H1 (cell line): ENCODE measurements at places on chromosomes 2 and 18. TPM values are rescaled to one million over a fixed set of nuclear protein-coding genes. Genes with fewer than 3 reads are reported as not detected.

DNA sequence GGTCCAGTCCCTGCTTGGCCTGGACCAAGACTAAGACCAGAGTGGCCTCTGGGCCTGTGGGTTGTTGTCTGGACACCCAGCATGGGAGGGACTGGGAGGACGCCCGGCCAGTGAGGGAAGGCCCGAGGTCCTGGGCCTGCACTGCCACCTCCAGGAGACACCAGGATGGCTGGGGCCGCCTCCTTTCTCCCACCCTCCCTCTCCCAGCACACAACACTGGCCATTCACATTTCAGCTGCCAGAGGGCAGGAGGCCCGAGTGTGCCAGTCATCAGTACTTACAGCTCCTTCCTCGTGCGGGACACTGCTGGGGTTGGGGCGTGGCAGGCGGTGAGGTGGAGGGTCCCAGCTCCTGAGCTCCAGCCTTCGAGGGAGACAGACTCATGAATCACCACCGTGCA, 133.5 kb downstream of the ASB1 start:
- no peak for DNase-seq

DNA sequence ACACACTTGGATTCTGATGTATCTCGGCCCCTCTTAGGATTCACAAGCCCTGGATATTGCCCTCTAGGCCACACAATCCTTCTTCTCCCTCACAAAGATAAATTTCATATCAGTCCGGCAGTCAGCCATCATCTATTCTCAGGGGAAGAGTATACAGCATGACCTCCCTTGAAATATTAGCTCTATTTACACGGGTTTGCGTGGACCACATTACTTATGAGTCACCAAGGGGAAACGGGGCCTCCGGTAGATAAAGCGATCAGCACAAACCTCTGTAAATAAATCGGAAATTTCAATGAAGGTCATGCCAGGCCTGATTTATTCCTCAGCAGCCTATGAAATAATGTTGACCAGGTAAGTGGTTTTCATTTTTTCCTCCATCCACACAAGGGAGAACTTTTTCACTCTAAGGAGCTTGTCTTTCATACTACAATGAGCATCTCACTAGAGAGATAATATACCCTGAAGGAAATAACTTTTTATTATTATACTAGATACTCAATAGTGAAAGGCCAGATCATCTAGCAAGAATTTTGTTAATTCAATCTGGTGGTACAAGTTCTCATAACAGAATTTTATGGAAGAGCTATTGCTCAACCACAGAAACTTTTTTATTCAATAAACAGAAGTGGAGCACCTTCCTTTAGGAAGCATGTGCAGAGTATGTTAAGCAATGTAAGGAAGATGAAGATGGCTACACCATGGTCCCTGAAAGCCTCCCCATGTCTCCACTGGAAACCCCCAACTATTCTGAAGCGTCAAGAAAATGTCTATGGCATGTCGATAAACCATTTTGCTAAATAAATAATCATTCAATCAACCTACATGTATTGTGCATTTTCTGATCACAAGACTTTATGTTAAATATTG, 125.2 kb upstream of the PIK3C3 start:
- DNase-seq, result no peak

- DNase-seq, result no peak
These were observed 257.3 kb downstream of the ATAD2B start for GRCh38 chr2:23669413-23670244.

GRCh38 chr2:239978411-239978810, 46.7 kb downstream of the NDUFA10 start:
- no peak for DNase-seq

GRCh38 chr2:208097801-208098200, 26.5 kb downstream of the CRYGD start:
- DNase-seq, result no peak

GRCh38 chr2:68169308-68169707, 11.6 kb downstream of the PNO1 start:
- DNase-seq, result no peak

GRCh38 chr2:44429034-44429433, 67.3 kb downstream of the CAMKMT start:
- DNase-seq, result no peak

- no peak for DNase-seq
These were observed 427.7 kb downstream of the METTL4 start for GRCh38 chr18:2143636-2144035.

GRCh38 chr2:129242269-129242668, 737.2 kb upstream of the RAB6C start:
- no peak for DNase-seq

GRCh38 chr2:54549917-54550518, 93.9 kb downstream of the SPTBN1 start:
- no peak for DNase-seq

DNA sequence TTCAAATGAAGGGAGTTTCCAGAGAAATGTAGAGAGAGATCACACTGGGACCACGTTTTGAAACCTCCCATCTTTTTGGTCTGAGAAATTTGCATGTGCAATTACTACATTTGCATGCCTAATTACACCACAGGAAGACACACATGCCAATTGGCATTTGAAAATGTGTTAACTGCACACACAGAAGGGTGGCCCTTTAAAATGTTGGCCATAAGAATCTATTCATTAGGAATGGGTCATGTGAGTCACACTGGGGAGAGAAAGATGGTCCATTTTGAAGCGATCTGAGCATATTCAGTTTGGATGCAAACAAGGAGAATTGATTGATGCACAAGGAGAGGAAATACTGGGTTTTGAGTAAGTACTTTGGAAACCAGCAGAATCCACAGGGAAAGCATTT, 1407.1 kb upstream of the ACVR2A start:
- DNase-seq, result no peak

- no peak for DNase-seq
These were observed 983.0 kb upstream of the SLC39A10 start for GRCh38 chr2:194674043-194674442.

DNA sequence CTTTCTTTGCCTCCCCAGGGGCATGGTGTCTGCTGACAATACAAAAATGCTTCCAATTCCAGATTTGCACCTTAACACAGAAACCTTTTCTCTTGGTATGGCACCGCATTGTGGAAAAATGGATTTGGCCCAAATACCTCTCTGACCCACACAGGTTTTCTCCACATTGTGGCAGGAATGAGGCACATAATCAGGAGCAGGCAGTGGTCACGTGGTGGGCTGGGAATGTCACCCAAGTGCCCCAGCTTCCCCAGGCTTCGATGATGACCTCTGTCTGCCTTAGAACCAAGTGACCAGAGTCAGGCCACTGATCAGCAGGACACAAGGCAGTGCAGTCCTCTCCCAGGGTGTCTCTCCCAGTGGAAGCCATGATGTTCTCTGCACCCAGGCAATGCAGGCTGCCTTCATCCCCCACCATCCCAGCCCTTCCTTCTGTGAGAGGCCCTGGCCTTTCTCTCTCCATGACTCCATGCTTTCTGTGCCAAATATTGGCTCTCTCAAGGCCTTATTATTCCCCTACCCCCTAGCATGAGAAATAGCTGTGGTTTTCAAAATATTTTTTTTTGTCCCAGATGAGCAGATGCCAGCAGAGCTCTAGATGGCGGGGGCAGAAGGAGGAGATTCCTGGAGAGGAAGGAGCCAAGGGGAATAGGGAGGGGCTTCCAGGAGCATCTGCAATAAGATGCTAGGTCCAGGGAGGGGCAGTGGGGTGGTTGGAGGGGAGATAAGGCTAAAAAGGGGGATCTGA, 198.9 kb downstream of the ACKR3 start:
- no peak for DNase-seq

DNA sequence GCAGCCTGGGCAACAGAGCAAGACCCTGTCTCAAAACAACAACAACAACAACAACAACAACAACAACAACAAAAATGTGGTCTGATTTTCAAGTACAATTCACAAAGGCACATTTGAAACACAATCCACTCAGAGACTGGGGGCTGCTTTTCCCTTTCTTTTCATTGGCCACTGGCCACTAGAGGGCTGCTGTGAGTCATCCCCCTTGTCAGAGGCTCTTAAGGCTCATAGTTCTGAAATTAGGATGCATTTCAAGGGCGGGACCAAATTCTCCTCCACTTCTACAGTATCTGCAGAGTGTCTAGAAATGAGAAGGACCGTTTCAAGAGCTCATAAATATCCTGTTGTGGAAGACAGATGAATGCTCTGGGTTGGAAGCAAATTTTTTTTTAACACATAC, 285.4 kb downstream of the NRXN1 start:
- no peak for DNase-seq

DNA sequence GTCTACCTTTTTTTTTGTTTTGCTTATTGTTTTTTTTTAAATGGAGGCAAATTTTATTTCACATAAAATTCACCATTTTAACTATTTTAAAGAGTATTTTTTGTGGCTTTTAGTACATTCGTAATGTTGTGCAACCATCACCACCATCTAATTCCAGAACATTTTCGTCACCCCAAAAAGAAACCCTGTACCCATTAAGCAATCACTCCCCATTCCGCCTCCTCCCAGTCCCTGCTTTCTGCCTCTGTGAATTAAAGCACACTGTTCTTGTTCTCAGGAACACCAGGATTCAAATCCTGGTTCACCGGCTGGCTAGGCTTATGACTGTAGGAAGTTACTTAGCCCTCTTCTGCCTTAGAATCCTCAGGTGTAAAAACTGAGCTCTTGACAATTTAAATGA, 36.9 kb upstream of the EPAS1 start:
- no peak for DNase-seq

- DNase-seq, result no peak
These were observed 175.5 kb upstream of the KLF7 start for GRCh38 chr2:207341112-207341750.

DNA sequence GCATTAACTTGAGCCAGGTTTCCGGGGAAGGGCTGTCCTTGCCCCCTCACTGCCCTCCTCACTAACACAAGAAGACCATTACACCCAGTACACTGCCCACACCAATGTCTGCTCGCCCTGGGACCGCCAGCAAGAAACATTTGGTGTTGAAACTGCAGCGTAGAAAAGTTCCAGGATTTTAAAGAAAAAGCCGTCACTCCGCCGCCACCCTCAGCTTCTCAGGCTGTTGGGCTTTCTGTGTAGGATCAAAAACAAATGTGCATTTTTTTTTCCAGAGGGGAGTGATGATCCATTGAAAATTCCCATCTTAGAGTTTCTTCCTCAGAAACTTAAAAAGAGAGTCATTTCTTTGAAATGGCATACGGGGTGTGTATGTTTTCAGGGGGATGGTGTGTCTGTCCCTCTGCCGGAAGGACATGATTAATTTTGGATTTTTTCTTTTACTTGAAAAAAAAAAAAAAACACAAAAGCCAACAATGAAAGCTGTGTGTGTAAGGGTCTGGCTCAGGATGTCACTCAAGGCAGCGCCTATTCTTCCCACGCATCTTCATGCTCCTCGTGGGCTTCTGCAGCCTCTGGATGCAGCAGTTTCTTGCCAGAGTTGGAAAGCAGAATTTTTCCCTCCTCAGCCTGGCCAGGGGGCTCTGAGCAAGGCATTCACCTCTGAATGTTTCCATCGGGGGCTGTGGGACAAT, 184.9 kb downstream of the GLI2 start:
- no peak for DNase-seq

GRCh38 chr18:64714086-64714485, 565.2 kb upstream of the LINC00305 start:
- DNase-seq, result no peak

GRCh38 chr2:1707771-1708418, 36.4 kb downstream of the PXDN start:
- peak; percentile 79 for DNase-seq

DNA sequence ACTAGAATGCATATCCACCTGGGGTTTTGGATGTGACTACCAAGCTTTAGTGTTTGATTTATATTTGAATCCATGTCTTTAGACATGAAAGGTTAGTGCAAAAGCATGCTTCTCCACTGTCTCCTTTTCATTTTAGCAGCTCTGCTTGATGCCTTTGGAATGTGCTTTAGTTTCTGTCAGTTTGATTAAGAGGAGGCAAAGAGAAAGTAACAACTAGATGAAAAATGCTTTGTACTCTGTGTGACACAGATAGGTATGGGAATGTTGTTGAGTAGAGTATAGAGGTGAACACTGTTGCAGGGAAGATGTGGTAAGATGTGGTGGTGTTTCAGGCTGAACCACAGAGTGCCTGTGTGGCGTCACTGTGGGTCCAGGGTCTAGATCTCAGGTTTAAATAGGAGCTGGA, 19.8 kb downstream of the PIK3C3 start:
- no peak for DNase-seq

DNA sequence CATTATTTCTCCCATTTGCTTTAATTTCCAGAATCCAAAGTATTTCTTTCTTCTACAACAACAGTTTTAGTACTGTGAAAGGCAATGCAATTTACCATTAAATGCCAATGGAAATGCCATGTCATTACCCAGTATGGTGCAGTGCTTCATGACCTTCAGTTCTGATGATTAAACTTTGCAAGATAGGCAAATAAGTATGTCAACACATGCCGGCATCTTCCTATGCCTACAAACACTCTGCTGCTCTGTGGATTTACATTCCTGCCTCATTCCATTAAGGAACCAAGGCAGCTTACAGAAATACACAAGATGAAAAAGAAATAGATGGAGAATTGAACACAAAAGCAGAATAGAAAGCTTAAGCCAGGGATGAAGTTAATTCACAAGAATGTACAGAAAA, 52.7 kb upstream of the PROKR1 start:
- no peak for DNase-seq

DNA sequence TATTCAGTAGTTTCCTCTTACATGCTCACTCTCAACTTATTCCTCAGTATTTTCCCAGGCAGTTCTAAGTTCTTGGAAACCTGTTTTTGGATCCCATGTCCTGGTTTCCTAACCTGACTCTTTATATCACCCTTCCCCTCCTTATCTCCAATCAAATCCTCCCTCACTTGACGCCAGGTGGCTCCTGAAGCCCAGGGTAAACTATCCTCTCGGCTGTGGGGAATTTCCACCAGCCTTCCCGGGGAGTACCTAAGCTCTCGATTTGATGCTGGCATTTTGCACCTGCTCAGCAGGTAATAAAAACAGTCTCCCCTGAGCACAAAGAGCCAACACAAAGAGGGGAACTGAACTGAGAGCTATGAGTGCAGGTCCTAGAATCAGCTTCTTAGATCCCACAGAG, 538.0 kb downstream of the SLC4A3 start:
- no peak for DNase-seq

DNA sequence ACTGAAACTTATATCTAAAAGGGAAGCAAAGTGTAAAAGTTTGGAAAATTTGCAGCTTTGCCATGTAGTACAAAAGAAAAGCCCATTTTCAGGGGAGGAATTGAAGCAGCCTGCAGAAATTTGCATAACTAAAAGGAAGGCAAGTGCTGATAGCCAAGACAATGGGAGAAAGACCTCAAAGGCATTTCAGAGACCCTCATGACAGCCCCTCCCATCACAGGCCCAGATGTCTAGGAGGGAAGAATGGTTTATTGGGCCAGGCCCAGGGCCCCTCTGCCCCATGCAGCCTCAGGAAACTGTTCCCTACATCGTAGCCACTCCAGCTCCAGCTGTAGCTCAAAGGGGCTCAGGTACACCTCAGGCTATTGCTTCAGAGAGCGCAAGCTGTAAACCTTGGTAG, 14.4 kb upstream of the WDR75 start:
- DNase-seq, result peak; percentile 2

DHRS9 gene
- total RNA-seq, result not detected in 2 replicates

TUBA3E gene
- total RNA-seq, result not detected in 2 replicates

CTDP1 gene
- 35.3 and 37.0 TPM in 2 replicates for total RNA-seq

REG1B gene
- total RNA-seq, result not detected in 2 replicates

CHRNG gene
- total RNA-seq, result not detected in 2 replicates

L3MBTL4 gene
- total RNA-seq, result 2.1 and 2.4 TPM in 2 replicates

ANKRD30B gene
- total RNA-seq, result 0.11 TPM in 1 of 2 replicates, not detected in the other

SLC8A1 gene
- total RNA-seq, result 3.2 and 3.6 TPM in 2 replicates
